Activated T-helper 1 cell treated with anti-CD3 and anti-CD28 coated beads, Interleukin-12 subunit alpha, Interleukin-12 subunit beta, Interleukin-2, Interleukin-4 antibody, amounts not matched to agents 30 ng/mL and 10 ng/mL and 1 ng/mL, durations not matched to agents 14 hours and 24 hours and 36 hours (primary cell): ENCODE measurements at places on chromosomes 7 and 10. TPM values are rescaled to one million over a fixed set of nuclear protein-coding genes. Genes with fewer than 3 reads are reported as not detected.
A peak's percentile ranks its signal among the peaks of the same experiment; 100 is the strongest.

- no peak for DNase-seq
These were observed 192.1 kb upstream of the KLF14 start for GRCh38 chr7:130926001-130926691.

GRCh38 chr10:88286030-88286429 lies 297.1 kb downstream of the RNLS start:
- no peak for DNase-seq

- no peak for DNase-seq
These were observed 46.5 kb upstream of the PDGFA start for GRCh38 chr7:566100-566499.

- no peak for DNase-seq
These were observed 234.4 kb downstream of the ARL4A start for GRCh38 chr7:12921751-12922345.

DNA sequence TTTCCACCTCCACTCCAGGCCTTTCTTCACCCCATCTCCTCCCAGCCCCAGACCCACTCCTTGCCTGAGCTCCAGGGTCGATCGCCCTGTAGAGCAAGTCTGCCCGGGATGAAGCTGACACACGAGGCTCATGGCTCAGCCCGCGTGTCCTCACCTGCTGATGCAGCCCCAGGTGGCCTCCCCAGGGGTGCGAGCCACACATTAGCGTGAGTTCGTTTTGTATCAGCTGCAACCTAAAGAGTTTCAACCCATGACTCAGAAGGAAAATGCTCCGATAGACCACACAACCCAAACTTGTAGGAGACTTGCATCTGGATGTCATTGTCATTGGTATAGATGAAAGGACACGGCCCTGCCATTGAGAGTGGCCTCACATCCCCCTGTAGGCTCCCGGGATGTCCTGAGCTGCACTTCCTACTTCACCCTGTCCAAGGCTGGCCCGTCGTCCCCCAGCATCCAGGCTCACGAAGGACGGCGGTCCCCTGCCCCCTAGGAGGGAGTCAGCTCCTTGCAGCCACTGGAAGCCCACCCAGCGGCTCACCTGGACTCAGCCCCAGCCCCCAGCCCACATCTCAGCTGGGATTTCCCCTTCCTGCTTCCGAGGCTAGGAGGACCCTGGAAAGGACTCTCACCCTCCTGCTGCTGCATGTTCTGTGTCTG lies 97.7 kb downstream of the HTR5A start:
- no peak for DNase-seq

DNA sequence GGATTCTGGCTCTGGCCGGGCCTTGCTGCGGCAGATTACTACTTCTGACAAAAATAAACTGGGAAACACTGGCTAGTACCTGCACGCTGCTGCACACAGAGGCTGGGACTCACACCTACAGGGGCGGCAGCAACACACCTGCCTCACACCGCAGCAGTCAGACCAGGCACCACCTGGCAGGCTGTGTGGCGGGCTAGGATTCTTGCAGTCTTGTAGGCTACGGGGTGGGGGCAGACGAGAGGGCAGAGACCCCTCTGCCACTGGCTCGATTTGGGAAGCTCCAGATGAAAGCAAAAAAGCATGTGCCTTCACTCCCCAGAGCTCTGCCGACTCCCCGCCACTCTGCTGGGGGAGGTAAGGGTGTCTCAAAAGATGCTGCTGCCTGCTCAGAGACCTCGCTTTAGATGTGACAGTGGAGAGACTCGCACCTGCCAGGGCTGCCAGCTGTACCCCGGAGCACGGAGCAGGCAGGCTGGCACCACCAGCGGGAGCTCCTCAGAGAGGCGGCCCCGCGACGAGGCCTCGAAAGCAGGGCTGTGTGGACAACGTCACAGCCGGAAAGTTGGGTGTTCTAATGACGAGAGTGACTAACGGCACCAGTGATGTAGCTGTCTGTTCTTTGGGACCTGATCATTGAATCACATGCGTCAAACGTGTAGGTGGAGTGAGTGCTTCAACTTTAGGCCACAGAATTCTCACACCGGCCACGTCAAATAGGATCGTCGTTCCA lies 250.5 kb downstream of the ZMYND11 start:
- no peak for DNase-seq

DNA sequence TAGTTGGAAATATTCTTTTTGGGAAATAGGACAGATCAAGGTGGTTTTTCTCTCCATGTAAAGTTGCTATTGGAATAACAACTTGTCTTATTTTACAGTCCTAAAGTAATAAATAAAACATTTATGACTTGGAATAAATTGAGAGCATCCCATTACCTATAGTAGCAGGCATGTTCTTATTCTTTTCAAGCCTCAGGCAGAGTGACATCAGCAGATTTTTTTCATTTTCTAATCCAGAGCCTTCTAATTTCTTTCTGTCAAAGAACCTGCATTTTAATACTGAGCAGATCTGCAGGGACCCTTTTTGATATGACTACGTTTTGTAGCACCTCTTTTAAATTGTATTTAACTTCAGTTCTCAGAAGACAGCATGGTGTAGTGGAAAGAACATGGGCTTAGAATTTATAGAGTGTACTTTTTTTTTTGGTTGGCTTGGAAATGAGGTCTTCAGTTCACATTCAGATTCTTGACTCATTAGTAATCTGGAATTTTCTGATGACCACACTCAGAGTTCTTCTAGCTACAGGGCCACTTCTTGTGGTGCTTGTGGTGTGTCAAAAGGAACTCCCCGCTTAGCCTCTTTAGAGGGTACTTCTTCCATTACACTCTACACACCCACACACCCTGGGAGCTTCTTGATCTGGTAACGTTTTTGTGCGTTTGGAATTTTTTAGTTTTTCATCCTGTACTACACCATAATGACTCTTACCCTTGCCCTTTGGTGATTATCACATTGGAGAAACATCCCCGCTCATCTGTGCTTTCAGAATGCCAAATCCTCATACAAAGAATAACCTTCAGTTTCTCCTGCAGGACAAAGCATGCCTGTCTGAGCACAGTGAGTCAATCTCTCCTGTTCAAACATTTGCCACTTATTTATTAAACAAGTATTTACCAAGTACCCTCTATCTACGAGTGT lies 34.6 kb downstream of the AGK start:
- no peak for DNase-seq

DNA sequence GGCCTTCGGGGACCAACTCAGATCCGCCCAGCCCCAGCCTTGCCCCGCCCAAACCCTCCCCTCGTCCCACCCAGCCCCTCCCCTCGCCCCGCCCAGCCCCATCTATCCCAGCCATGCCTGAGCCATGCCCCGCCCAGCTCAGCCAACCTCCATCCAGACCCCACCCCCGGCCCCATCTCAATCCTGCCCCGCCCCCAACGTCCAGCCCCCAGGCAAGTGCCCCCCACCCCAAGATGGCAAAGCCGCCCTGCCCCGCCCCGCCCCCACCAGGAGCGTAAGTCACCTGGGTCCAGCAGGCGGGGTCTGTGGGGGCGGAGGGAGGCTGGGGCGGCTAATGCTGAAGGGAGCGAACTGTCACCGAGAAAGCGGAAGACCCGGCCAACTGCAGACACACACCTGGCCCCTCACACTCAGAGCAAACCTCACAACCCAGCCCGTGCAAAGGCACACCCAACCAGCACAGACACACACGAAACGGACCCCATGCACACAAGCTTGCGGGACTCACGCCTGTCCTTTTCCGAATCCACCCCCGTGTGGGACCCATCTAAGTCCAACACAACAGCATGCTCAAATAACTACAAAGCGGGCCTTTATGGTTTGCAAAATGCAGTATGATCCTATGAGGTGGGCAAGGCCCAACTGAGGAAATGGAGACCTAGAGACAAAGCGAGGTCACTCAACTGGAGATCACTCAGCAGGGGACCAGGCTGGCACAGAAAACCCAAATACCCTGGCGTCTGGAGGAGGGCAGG lies 11.5 kb upstream of the OGA start:
- DNase-seq, result peak; percentile 43

Gene DOCK1
- total RNA-seq, result 0.75 and 1.2 TPM in 2 replicates

Gene NAT16
- 0.08 TPM in 1 of 2 replicates, not detected in the other for total RNA-seq

Gene BET1
- 21.4 and 21.6 TPM in 2 replicates for total RNA-seq

Gene HOXA4
- not detected in 2 replicates for total RNA-seq

Gene HOXA10
- not detected in 2 replicates for total RNA-seq

Gene NXPH1
- not detected in 2 replicates for total RNA-seq

Gene KLF14
- not detected in 2 replicates for total RNA-seq

Gene EBLN1
- total RNA-seq, result not detected in 2 replicates
